ENCODE measurements at places on chromosomes 1 and 21. TPM values are rescaled to one million over a fixed set of nuclear protein-coding genes. Genes with fewer than 3 reads are reported as not detected.

KRTAP12-2 gene
- total RNA-seq = not detected

AKR7A3 gene
- total RNA-seq = 0.20 TPM

HES2 gene
- total RNA-seq = not detected

KRTAP19-3 gene
- total RNA-seq = not detected

FCAMR gene
- not detected for total RNA-seq

GIPC2 gene
- 4.9 TPM for total RNA-seq

PRELP gene
- 22.5 TPM for total RNA-seq

TMEM82 gene
- not detected for total RNA-seq

DYRK3 gene
- 22.2 TPM for total RNA-seq

LYSMD1 gene
- total RNA-seq = 13.0 TPM

ZNF593OS gene
- total RNA-seq = not detected

COL16A1 gene
- total RNA-seq = 16.1 TPM
